CD4-positive, alpha-beta T cell treated with Interleukin-4 for 4 hours (primary cell): ENCODE measurements at places on chromosomes 16 and 17.

DNA sequence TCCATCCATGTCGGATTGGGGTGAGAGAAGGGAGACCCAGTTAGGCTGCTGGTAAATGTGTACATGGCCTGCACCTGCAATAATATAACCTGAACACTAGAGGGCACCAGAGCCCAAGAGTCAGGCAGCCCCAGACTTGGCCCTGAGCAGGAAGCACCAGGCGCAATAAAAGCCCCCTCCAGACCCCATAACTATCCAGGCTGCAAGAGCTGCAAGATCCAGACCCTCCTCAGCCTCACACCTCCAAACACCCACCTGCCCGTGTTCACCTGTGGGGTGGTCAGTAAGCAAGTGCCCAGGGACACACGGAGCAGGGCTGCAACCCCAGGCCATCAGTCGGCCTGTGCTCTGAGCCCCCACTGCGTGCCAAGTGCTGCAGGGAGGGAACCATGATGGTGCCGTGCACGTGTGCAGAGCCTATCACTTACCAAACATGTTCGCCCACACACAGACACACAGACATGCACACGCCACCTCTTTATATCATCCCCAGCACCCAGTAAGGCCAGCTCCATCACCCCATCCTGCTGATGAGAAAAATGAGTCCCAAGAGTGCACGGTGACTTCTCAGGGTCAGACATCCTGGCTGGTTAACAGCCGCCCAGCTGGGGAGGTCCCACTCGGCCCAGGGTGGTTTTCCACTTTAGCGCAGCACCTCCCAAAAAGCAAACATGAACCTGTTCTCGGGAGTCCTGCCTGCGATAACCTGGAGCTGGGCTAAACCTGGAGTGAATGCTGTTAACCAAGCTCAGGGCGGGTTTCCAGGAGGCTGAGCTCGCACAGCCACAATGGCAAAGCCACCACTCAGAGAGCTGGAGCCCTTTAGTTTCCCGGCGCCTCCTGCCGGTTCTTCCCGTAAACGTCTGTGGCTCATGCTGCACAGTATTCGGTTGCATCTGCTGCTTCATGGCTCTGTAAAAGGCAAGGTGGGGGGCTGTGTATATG, 439.8 kb downstream of the SOX9 start:
- peak; percentile 52 for DNase-seq

DNA sequence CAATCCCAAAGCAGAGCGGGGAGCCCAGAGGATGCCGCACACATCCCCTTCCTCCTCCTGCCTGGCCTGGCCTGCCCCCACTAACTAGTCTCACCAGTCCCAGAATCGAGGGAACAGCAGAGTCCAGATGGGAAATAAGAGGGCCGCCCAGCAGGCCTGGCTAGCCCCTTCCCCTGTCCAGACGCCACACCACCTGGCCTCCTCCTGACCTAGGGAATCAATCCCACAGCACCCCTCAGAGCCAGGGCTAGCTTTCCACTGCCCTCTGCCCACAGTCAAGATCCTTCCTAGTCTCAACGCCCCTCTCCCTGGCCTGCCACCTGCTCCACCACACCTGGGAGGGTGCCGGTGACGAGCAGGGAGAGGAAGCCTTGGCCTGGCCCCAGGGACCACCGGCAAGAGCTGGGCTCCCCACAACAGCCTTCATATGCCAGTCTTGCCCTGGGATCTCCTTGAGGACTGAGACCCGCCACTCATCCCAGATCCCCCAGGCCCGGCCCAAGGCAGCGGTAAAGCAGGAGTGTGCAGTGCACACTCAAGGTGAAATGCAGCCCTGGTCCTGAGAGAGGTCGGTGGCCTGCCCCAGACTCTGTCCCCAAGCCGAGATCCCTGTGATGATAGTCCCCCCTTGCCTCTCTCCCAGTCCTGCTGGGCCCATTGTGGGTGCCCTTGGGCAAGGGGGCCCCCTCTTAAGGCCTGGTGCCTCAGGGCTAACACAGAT, 27.9 kb downstream of the KATNB1 start:
- no peak for DNase-seq

DNA sequence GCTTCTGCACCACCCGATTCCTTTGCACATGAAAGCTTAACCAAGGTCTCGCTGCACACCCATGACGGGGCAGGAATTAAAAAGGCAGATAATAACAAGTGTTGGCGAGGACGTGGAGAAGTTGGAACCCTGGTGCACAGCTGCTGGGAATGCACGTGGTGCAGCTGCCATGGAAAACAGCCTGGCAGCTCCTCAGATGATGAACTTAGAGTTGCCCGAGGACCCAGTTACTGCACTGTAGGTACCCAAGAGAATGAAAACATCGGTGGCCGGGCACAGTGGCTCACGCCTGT, 211.6 kb upstream of the CIBAR2 start:
- no peak for DNase-seq

GRCh38 chr17:30095507-30096244, 20.9 kb upstream of the NSRP1 start:
- peak; percentile 18 for DNase-seq

- DNase-seq, result no peak
Measured at GRCh38 chr17:66573078-66573477, 261.8 kb upstream of the CACNG5 start.
